NCI-H1930 (cell line): ENCODE measurements at places on chromosomes 2 and 18.
A peak's percentile ranks its signal among the peaks of the same experiment; 100 is the strongest.

DNA sequence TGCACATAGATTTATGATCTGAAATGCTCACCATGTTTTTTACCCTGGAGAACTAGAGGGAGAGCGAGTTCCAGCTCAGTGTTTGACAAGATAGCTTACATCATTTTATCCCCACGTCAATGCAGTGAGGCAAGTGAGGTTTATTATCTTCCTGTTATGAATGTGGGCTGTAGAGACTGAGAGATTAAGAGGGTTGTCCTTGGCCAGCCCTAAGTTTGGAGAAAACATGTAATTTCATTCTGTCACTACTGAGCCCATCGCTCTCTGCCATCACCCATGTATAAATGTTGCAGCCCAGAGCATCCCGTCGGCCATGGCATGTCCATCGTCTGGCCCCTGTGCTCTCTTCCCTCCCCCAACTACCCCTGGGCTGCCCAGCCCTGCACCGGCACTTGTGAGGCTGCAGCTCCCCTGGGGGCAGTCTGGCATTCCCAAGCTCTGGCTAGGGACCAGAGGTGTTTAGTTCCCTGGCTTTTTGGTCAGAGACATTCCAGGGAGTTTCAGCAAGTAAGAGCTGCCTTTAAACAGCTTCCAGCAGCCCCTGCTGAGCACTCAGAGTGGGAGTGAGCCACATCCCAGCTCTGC, 136.7 kb downstream of the ANTXR1 start:
- DNase-seq = no peak

DNA sequence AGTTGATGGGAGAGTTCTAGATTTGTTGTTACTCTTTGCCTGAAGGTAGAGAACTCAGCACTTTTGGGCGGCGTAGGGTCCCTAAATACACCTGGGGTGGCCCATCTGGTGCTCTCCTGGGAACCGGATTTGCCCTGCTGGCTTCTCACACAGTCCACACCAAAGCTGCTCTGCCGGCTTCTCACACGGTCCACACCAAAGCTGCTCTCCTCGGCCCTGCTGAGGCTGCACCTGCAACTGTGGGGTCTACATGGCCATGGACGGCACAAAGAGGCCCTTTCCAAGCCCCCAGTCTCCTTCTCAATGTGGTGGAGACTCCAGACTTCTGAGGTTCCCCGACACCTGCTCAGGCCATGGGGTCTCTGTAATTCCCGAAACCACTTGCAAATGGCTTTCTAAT, 124.8 kb upstream of the GPC1 start:
- DNase-seq = no peak

DNA sequence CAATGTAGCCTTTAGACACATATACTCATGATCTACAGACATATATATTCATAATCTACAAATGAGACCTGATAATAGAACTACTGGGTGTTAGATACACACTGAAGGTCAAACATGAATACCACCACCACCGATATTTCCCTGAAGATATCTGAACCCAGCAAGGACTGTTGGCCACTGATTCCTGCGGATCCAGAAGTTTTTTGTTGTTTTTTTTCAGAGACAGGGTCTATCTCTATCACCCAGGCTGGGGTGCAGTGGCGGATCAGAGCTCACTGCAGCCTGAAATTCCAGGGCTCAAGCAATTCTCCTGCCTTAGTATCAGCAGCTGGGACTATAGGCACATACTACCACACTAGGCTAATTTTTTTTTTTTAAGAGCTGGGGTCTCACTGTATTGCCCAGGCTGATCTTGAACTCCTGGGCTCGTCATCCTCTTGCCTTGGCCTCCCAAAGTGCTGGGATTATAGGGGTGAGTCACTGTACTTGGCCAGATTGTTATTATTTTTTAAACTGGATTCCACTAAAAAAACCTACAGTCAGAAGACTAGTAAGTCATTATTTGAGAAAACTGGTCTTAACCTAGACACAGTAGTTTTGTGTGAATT, 1.8 kb downstream of the METTL5 start:
- DNase-seq = no peak

- DNase-seq = no peak
Observed at GRCh38 chr2:227163485-227163997, 464 bp downstream of the COL4A4 start.

DNA sequence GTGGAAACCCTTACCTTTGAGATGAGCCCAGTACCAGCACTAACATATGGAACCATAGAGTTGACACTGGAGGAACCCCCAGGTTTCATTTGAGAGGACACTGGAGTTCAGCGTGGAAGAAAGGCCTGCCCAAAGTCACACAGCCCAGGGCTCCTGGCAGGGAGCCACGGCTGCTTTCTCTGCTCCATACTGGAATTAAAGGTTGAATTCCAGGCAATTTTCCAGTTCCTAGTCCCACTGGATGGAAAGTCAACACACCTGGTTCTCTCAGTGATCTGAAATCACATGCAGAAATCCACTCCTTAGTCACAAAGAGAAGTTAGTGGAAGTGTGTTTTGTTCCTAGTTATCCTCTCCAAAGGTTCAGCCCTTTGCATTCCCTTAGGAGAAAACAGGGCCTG, 336.1 kb upstream of the SKOR2 start:
- DNase-seq = no peak

DNA sequence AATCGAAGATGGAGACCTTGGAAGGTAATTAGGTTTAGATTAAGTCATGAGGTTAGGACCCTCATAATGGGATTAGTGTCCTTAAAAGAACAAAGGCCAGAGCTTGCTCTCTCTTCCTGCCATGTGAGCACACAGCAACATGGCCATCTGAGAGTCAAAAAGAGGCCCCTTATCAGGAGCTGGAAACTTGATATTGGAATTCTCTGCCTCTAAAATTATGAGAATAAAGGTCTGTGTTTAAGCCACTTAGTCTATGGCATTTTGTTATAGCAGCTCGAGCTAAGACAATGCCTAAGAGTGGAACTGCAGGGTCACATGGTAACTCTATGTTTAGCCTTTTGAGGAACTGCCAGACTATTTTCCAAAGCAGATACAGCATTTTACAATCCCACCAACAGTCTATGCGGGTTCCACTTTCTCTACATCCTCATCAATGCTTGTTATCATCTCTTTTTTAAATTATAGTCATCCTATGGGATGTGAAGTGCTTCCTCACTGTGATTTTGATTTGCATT, 42.4 kb downstream of the THADA start:
- DNase-seq = no peak

GRCh38 chr2:124973396-124973795, 948.3 kb downstream of the CNTNAP5 start:
- DNase-seq = no peak

GRCh38 chr2:113760400-113760799, 4.0 kb upstream of the SLC35F5 start:
- no peak for DNase-seq

DNA sequence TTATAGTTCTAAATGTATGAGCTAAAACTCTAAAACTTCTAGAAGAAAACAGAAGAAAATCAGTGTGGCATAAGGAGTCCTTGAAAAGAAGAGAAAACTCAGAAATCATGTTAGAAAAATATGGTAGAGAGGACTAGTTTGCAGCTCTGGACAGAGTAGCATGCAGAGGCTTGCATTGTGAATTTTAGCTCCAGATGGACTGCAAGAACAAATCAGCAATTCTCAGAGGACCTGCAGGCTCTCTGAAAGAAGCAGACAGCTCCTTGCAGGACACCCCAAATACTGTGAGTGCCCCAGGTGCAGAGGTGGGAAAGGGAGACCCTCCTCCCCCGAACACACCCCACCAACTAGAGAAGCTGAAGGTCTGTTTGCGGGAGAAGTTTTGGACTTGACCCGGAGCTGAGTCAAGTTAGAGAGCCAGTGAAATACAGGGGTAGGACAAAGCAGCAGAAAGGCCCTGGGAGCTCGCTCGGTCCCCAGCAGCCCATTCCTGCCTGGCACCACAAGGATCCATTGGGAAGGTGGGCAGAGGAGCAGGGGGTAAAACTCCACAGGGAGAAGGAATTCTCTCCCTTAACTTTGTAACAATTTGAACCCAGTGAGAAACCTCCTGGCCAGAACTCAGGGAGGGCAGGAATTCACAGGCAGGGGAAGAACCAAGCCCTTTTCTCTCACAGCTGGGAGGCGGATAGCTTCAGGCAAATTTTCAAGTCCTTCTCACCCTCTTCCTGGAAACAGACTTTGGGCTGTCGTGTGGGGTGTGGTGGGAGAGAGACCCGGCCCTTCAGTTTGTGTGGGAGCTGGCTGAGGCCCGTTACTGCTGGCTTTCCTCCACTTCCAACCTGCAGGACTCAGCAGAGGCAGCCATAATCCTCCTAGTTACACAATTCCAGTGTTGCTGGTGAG, 216.2 kb upstream of the SLC35G4 start:
- DNase-seq = no peak

DNA sequence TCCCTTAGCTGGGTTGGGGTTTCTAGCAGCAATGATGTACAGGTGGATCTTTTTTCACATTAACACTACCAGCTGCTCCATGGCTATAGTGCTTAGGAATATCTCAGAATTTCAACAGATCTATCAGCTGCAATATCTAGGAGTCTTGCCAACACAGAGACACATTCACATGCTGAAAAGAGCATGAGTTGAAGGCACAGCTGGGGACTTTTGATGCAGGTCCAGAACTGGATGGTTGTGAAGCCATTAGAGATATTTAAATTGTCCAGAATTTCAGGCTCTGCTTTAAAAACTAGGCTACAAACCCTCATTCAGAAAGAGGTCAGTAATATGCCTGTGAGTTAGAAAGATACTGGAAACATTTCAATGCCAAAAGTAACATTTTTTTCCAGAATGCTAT, 122.2 kb upstream of the CCDC195 start:
- DNase-seq = no peak

- DNase-seq = no peak
Observed at GRCh38 chr2:31008561-31009114, 129.6 kb downstream of the GALNT14 start.

- no peak for DNase-seq
Observed at GRCh38 chr2:32011485-32011960, 715 bp upstream of the MEMO1 start.

- DNase-seq = no peak
Observed at GRCh38 chr18:79257480-79257879, 138.2 kb upstream of the NFATC1 start.

DNA sequence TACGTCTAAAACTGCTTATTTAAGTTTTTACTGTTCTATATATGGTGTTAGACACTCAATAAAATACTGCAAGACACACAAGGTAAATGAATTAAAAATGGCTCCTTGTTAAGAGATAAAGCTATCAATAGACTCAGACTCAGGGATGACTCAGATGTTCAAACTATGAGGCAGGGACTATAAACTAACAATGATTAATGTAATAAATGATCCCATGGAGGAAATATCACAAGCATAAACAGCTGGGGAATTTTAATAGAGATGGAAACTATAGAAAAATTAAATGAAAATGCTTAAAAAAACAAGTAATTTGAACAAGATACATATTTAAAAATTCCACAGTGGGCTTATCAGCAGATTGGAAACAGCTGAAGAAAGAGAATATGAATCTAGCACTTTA, 650.8 kb downstream of the DCDC2C start:
- no peak for DNase-seq

- no peak for DNase-seq
Observed at GRCh38 chr18:22253676-22254075, 84.3 kb downstream of the GATA6 start.

DNA sequence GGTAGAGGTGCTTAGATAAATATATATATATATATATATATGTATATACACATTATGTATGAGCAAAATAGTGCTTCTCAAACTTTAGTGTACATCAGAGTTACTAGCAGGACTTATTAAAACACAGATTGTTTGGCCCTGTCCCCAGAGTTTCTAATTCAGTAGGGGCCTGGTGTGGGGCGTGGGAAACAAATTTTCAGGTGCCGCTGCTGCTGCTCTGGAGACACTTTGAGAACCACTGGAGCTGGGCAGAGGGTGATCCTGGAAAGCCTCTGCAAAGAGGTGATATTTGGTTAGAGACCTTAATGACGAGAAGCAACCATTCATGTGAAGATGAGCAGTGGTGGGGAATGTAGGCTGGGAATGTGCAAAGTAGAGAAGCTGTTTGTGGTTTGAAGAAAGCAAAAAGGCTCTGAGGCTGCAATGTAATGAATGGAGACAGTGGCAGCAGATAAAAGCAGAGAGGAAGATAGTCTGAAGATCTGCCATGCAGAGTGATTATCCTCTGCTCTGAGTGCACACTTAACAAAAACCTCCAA, 142.9 kb downstream of the PLCL1 start:
- DNase-seq = no peak

DNA sequence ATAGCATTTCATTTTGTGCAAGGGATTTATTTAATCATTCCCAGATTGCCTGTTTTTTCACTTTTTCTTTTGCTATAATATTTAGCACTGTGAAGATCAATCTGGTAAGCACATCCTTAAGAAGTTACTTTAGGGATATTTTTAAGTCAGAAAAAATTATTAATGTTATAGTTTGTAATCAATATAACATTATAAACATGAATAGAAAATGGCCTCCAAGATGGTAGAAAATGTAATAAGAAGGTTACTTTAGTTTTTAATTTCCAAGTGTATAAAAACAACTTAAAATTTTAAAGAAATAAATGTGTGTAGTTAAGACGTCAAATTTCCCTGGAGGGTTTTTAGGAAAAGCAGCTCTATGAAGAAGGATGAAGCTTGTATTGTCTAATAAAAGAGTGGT, 81.9 kb upstream of the SERPINE2 start:
- DNase-seq = no peak

DNA sequence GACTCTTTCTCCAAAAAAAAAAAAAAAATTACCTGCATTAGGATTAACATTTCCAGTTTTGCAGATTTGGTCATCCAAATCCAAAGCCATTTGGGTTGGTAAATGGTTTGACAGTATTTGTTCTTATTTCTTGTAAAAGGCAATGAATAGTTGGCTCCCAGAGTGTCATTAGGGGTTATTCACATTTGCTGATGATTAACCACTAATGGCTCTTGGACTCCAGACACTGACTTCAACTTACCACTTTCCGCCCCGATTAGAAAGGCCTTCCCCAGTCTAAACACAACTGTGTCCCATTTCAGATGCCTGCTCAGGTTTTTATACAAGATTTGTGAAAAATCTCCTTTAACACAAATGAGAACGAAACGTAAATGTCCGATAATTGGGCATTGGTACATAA, 9.6 kb upstream of the TGIF1 start:
- no peak for DNase-seq

GRCh38 chr2:13813236-13813635, 819.3 kb upstream of the LRATD1 start:
- DNase-seq = no peak

GRCh38 chr18:48777026-48777743, 173.6 kb downstream of the SMAD7 start:
- peak; percentile 7 for DNase-seq

DNA sequence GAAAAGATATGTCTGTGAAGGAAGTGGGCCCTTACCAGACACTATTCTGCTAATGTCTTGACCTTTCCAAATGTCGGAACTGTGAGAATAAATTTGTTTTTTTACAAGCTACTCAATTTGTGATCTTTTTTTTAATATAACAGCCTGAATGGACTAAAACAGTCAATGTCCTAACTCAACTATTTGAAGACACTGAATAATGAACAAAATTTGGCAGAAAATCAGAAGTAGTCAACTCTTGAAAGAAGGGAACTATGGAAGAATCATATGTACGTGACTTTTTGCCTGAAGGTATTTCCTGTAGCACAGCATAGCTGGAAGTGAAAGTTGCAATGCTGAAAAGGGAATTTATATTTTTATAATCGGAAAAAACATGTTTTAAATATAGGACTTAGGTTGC, 351.8 kb upstream of the TFPI start:
- no peak for DNase-seq

GRCh38 chr2:240460253-240460711, 24.8 kb downstream of the GPC1 start:
- no peak for DNase-seq

GRCh38 chr2:192087398-192087958, 107.3 kb downstream of the TMEFF2 start:
- no peak for DNase-seq

- no peak for DNase-seq
Observed at GRCh38 chr2:1971124-1971523, 226.8 kb upstream of the PXDN start.
